PC-9 (cell line): ENCODE measurements at places on chromosomes 7 and 10. TPM values are rescaled to one million over a fixed set of nuclear protein-coding genes. Genes with fewer than 3 reads are reported as not detected.

PRTFDC1 gene
- 12.3 and 15.8 TPM in 2 replicates for total RNA-seq

MMS19 gene
- total RNA-seq, result 42.4 and 42.7 TPM in 2 replicates

PEX1 gene
- 13.4 and 20.2 TPM in 2 replicates for total RNA-seq

GAD2 gene
- not detected in 2 replicates for total RNA-seq

NME8 gene
- total RNA-seq, result not detected in 2 replicates

DNA sequence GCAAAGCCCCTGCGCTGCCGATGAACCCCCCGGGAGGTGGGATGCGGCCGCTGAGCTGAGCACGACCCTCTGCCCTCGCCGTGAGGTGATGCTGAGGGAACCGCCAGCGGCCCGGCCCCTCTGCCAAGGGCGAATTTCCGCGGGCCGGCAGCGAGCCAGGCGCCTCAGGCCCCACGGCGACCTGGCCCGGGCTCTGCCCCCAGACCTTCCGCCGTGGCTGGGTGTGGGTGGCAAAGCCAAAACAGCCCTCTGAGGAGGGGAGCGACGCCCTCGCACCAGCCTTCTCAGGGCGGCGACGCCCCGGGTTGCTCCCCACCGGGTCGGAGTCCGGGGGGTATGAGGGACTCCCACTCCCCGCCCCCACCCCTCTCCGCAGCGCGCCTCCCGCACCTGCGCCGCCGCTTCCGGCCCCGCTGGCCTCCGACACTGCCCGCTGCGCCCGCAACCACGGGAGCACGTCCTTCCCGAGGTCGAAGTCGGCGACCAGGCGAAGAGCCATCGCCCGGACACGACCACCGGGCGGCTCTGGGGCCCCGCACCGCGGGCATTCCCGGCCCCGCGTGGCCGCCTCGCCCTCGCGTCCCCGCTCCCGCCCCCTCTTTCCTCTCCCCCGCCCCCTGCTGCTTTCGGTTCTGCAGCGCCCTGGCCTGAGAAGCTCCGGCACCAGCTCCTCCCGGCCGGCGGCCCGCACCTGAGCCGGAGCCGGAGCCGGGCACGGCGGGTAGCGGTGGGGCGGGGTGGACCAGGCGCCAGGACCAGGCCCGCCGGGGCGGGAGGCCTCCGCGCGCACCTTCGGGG is at the start of gene GSAP:
Gene GSAP (minus strand): TSS at position 527 of the 798 bp plus-strand sequence. CDS start 28 bp downstream, at position 499.
- H3K4me1 ChIP-seq, result peaks cover 44% of the 10 kb centered on the region
- H3K27me3 ChIP-seq, result no peaks in the 10 kb centered on the region
- DNase-seq, result no peak
- H3K27ac ChIP-seq, result peak within 1 kb of the TSS; percentile 80
- peak within 1 kb of the TSS; percentile 87 for H3K4me3 ChIP-seq

- H3K36me3 ChIP-seq, result no peaks in the 10 kb centered on the region
- H3K4me3 ChIP-seq, result no peak overlapping the region
- DNase-seq, result no peak
- no peaks in the 10 kb centered on the region for H3K27me3 ChIP-seq
- H3K27ac ChIP-seq, result no peak overlapping the region
- H3K4me1 ChIP-seq, result no peaks in the 10 kb centered on the region
Measured at GRCh38 chr7:37822946-37823345, 25.5 kb upstream of the NME8 start.

DNA sequence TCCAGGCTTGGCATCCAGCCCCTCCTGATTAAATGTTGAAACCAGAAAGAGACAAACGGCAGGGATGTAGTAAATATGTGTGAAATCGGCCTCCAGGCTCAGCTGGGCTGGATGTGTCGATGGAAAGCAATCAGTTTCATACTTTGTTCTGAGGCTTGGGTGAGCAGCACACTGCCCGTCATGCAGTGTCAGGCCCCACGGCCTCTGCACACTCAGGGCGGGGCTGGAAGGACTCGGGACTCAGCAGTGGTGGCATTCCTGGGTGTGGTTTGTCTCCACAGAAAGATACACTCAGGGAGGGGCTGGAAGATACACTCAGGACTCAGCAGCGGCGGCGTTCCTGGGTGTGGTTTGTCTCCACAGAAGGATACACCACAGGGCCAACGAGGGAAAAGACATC is 22.0 kb downstream of the ADGRA1 start:
- H3K4me1 ChIP-seq, result no peaks in the 10 kb centered on the region
- peaks cover 37% of the 10 kb centered on the region for H3K27me3 ChIP-seq
- no peaks in the 10 kb centered on the region for H3K36me3 ChIP-seq
- DNase-seq, result no peak

DNA sequence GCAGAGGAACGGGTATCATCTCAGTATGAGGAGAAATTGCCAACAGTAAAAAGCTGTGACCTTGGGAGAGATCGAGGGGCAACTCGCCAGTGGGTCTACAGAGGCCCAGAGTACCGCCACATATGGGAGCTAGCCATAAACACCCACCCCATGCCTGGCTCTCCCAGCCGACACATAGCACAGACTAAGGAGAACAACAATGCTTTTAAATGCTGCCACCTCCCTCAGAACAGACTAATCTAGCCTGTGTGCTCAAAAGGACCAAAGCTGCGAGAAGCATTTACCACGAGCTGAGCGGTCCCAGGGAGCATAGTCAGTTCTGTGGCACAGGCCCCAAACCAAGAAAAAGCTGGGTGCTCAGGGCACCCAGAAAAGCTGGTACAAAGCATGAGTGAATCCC is 73.3 kb downstream of the LSM5 start:
- H3K4me1 ChIP-seq, result no peaks in the 10 kb centered on the region
- no peak for DNase-seq
- no peaks in the 10 kb centered on the region for H3K36me3 ChIP-seq
- no peak overlapping the region for H3K4me3 ChIP-seq
- H3K27me3 ChIP-seq, result peaks cover 56% of the 10 kb centered on the region

GRCh38 chr10:49296836-49297235 is 2.1 kb upstream of the C10orf71 start:
- H3K27ac ChIP-seq, result no peak overlapping the region
- H3K4me1 ChIP-seq, result no peaks in the 10 kb centered on the region
- H3K4me3 ChIP-seq, result no peak overlapping the region
- DNase-seq, result no peak
- no peaks in the 10 kb centered on the region for H3K36me3 ChIP-seq

DNA sequence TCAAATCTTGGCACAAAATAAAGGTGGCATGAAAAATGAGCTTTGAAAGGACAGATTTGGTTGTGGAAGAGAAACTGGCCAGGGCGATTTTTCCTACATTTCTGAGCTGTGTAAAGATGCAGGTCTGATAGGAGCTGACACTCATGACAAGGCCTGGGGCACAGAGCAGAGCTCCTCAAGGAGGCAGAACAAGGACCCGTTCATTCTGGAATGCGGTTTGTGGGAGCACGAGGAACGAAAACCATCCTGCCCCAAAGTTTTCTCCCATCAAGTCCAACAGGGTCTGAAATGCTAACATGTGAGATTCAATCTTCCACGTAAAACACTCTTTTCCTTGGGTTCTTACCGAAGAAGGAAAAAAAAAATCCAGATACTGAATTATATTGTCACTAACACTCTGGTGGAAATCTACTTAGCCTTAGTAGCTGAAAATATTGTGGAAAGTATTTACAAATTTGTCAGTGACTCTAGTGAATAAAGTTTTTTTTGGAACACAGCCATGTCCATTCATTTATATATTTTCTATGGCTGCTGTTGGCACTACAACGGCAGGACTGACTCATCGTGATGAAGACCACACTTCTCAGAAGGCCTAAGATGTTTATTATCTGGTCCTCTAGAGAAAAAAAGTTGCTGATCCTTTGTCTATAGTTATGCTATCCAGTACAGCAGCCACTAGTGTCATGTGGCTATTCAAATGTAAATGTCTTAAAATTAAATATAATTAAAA is 215.7 kb downstream of the BAMBI start:
- H3K36me3 ChIP-seq, result no peaks in the 10 kb centered on the region
- H3K4me1 ChIP-seq, result no peaks in the 10 kb centered on the region
- H3K4me3 ChIP-seq, result no peak overlapping the region
- no peaks in the 10 kb centered on the region for H3K27me3 ChIP-seq
- no peak overlapping the region for H3K27ac ChIP-seq

GRCh38 chr10:97138174-97138573 is 47.6 kb downstream of the SLIT1 start:
- no peak overlapping the region for H3K4me3 ChIP-seq
- H3K27ac ChIP-seq, result no peak overlapping the region
- H3K4me1 ChIP-seq, result no peaks in the 10 kb centered on the region
- H3K27me3 ChIP-seq, result peaks cover 60% of the 10 kb centered on the region
- no peaks in the 10 kb centered on the region for H3K36me3 ChIP-seq
- DNase-seq, result no peak

DNA sequence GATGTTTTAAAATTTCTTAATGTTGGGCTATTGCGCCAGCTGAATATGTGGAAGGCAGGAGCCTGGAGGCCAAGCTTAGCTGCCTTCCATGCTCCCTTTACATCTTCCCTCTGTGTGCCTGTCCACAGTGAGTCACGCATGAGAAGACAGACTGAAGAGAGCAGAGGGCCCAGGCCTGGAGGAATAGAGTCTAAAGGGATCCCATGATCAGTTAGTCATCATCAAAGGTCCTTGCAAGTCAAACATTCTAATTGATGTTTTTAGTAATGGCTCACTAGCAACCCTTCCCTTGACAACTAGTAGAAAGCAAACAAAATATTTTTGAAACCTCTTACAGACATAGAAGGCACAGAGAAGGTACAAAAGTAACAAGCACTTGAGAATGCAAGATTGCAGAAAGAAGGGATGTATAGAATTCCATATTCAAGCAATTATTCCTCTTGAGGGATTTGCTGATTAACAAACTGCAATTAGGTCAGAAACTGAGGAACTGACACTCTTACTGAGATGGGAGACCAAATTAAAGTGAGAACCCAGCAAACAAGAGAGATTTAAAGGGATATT is 30.7 kb upstream of the APBB1IP start:
- no peaks in the 10 kb centered on the region for H3K4me1 ChIP-seq
- no peaks in the 10 kb centered on the region for H3K27me3 ChIP-seq
- no peaks in the 10 kb centered on the region for H3K36me3 ChIP-seq
- no peak overlapping the region for H3K27ac ChIP-seq
- no peak overlapping the region for H3K4me3 ChIP-seq

- no peaks in the 10 kb centered on the region for H3K27me3 ChIP-seq
- no peak overlapping the region; the same call in 1 of the 2 replicates for H3K4me3 ChIP-seq
- peaks cover 55% of the 10 kb centered on the region for H3K4me1 ChIP-seq
- no peaks in the 10 kb centered on the region for H3K36me3 ChIP-seq
Measured at GRCh38 chr7:130350945-130351790, 6.6 kb downstream of the CPA5 start.

- H3K36me3 ChIP-seq, result no peaks in the 10 kb centered on the region
- H3K4me3 ChIP-seq, result no peak overlapping the region
- no peaks in the 10 kb centered on the region for H3K4me1 ChIP-seq
- H3K27ac ChIP-seq, result no peak overlapping the region
- H3K27me3 ChIP-seq, result peaks cover 51% of the 10 kb centered on the region
Measured at GRCh38 chr7:70736715-70737460, 395.1 kb upstream of the GALNT17 start.

DNA sequence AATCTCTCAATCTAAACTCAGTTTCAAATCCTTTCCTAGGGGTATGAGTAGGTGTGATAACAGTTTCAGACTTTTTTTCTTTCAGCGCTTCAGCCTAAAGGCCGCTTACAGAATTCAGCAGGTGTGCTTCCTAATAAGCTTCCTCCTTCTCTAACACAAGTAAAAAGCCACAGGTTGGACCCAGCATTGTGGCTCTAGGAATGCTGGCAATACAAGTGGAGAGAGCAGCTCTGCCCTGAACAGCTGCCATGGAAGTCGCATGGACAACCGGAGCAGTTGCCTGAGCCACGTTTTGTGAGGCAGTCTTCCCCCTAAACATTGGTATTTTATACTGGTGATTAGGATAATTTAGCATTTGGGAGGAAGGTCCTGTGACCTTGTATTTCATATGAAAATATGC is 83.5 kb downstream of the ST7 start:
- no peak for DNase-seq
- no peaks in the 10 kb centered on the region for H3K36me3 ChIP-seq
- H3K4me3 ChIP-seq, result no peak overlapping the region
- no peaks in the 10 kb centered on the region for H3K4me1 ChIP-seq

DNA sequence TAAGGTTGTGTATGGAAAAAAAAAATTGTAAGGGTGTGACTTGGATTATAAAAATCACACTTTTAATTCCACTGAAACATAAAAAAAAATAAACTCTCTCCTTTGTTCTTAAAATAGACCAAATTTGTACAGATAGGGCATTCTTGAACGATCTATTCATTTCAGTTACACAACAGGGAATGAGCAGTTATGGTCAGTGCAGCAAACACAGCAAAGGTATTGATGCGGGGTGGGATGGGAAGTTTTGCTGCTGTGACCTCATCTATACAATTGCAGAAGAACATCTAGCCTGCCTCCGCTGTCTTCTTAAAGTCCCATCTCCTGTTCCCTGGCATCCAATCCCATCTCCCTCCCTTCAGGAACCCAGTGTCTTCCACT is 580.2 kb downstream of the SUGCT start:
- H3K4me3 ChIP-seq, result no peak overlapping the region
- H3K27me3 ChIP-seq, result no peaks in the 10 kb centered on the region
- H3K27ac ChIP-seq, result no peak overlapping the region
- H3K4me1 ChIP-seq, result no peaks in the 10 kb centered on the region
- no peak for DNase-seq

GRCh38 chr10:93461109-93461806 is 20.9 kb downstream of the MYOF start:
- H3K27me3 ChIP-seq, result no peaks in the 10 kb centered on the region
- no peaks in the 10 kb centered on the region for H3K36me3 ChIP-seq
- H3K27ac ChIP-seq, result peak overlapping the region; percentile 23; the same call in 1 of the 2 replicates
- no peak overlapping the region for H3K4me3 ChIP-seq

- H3K36me3 ChIP-seq, result no peaks in the 10 kb centered on the region
- DNase-seq, result no peak
- no peak overlapping the region for H3K27ac ChIP-seq
- no peak overlapping the region for H3K4me3 ChIP-seq
- H3K27me3 ChIP-seq, result no peaks in the 10 kb centered on the region
Measured at GRCh38 chr10:84333864-84334451, 5.6 kb downstream of the CCSER2 start.
